LHCN-M2 (cell line): ENCODE measurements at places on chromosomes 4 and X.
A peak's percentile ranks its signal among the peaks of the same experiment; 100 is the strongest.

DNA sequence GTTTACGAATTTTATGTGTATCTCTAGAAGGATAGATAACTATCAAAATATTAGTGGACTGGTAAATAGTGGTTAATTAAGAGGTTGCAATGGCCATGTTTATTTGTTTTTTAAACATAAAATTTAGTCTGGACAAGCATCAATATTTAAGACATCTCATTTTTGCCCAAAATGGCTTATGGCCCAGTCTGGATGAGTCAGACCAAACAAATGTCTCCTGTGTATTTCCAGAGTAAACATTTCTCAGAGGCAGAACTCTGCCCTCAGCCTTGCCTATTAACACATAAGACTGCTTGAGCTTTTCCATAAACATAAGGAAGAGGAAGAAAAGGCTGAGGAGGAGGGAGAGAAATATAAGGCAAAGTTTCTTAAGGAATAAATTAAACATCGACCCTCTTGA is 277.1 kb upstream of the DIAPH2 start:
- DNase-seq, result peak; percentile 69

GRCh38 chrX:12825801-12826200 is 34.6 kb downstream of the PRPS2 start:
- DNase-seq, result peak; percentile 0

DNA sequence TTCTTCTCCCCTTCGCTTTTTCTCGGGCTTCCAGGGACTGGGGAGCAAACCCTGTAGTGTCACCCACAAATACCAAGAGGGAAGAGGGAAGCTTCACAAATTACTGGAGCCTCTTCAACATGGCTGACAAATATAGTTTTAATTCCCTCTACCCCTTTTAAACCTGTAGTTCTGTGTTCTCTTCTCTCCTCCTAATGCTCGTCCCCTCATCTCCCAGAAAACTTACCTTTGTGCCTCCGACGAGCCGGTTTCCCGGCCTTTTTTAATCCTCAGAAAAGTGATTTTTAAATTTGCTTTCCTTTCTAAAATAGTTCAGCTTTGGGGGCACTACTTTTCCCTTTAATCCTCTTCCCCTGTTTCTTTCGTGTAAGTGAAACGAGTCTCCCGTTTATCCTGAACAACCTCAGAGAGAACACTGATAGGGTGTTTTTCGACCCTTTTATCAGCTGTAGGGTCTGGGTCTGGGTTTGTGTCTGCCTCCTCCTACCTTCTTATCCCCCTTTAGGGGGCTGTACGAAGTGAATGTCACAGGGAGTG is 408 bp downstream of the TET2 start:
- no peak for DNase-seq

DNA sequence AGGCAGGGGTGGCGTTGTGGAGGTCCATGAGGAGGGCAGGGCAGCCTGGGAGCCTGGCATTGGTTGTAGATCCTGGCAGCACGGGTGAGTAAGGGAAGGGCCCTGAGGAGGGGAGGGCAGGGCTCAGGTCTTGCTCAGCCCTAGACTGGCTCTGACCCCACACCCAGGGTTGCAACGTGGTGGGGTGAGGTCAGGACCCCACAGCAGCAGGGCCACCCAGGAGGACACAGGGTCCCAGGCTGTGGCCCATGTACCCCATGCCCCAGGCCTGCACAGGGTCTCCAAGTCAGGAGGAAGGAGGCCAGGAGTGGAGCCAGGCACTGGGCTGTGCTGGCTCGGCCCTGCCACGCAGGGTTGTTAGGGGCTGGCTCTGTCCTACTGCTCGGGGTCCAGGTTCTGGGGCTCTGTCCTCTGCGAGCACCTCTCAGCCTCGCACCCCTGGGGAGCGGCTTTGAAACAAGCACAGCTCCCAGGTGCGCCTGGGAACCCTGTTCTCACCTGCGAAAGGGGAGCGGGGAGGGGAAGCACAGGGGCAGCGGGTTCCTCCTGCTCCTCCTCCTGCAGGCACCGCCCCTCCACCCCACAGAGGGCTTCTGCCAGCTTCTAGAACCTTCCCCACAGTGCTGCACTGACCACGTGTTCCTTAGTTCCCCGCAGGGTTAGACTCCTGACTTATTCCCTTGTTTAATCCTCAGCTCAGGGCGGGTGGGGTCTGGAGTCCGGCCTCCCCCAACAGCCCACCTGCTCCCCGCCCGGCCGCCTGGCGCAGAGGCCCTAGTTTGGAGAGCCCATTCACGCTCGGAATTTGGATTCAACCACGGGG is 20.4 kb downstream of the MSANTD1 start:
- DNase-seq, result no peak
